ENCODE measurements at places on chromosomes 2 and 18. TPM values are rescaled to one million over a fixed set of nuclear protein-coding genes. Genes with fewer than 3 reads are reported as not detected.

Gene GYPC
- 82.4 TPM for total RNA-seq

Gene KLHL41
- 0.33 TPM for total RNA-seq

Gene MAP2
- total RNA-seq: 13.4 TPM

Gene CPLX4
- total RNA-seq: not detected

Gene C2orf72
- 0.22 TPM for total RNA-seq

Gene IL1RN
- not detected for total RNA-seq
